Ascending aorta (tissue), 2 donors: ENCODE measurements at places on chromosomes 11 and 22. TPM values are rescaled to one million over a fixed set of nuclear protein-coding genes. Genes with fewer than 3 reads are reported as not detected.

- DNase-seq: no peak
Observed at GRCh38 chr11:7469351-7469865, 15.9 kb upstream of the OLFML1 start.

DNA sequence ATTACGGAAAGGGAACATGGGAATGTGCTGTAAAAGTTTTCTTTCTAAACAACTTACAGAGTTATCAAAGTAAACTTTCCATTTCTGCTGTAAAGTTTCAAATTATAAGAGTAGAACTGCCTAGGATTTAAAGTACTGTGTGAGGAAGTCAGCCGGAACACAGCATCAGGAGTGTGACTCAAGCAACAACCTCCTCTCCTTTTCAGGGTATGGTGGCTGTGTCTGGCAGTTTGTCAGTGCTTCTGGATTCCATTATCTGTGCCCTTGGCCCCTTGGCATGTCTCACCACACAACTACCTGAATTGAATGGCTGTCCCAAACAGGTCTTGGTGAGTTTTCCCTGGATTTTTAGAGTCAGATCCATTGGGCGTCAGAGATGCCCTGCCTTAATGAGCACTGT, 6.9 kb upstream of the TOM1 start:
- no peak for DNase-seq

PTPN5 gene
- 6.7 TPM for total RNA-seq

DNA sequence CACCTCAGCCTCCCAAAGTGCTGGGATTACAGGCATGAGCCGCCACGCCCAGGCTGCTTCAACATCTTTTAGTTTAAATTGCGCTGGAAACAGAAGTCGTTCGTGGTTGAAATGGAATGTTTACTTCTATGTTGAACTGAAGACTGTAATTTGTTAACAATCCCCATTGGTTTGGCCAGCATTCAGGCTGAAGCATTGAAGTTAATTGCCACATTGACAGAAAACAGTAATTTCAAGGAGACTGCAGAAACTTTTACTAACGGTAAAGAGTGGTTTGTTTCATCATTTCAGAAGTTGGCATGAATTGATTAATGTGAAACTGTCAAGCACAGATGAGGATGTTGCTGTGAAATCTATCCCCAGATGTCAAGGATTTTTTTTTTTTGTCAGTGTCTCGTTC, 14.2 kb downstream of the AP5B1 start:
- DNase-seq: no peak

DNA sequence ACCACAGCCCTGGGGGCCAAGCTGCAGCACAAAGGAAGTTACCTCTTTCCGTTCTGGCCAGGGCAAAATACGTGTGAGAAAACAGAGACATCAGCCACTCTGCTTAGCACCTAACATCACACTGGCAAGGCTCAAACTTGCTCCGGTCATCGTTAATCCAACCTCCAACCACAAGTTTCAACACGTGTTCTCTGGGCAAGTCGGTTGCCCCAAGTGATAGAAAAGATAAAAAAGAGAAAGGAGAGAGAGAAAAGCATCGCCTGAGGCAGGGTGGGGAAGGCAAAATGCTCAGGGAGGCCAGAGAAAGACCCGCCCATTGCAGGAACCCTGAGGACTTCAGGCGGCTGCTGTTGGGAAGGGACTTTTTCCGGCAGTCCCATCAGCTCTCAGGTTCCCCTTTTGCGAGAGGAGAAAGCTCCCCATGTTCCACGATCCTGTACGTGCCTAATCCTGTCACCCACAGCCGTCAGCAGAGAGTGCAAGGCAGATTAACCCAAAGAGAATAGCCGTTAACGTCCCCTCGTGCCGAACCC, 18.5 kb upstream of the B4GALNT4 start:
- DNase-seq: no peak

TRIM48 gene
- not detected for total RNA-seq
